AG09309 (cell line): ENCODE measurements at places on chromosomes 6 and 20.

DNA sequence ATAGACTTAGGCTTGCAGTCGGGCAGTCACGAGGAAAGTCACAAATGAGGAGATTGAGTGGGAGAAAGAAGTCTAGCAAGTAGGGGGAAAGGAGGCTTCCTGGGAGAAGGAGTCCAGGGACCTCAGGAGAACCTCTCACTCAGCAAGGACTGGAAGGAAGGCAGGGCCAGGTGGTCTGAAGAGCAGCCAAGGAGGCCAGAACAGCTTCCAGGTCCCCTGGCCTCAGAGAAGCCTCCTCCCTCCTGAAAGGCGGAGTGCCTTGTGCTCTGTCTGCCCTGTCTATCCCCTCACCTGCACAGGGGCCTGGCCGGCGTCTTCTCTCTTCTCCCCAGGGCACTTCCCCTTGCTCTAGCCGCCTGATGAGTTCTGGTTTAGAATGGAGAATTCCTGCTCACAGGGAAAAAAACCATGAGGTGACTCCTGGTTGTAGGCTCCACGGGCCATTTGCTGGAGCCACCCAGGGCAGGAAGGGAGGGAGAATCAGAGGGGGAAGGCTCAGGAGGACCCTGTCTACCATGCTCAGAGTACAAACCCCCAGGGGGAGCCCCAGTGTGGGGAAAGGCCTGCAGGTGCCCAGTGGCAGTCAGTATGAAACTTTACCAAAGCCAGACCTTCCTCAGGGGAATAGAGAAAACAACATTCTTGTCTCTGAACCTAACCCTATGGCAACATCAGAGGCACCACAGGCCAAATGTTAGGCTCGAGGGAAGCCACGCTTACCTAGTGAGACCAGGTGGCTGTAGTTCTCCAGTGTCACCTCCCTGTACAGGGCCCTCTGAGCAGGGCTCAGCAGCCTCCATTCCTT lies 11.2 kb downstream of the ZNF337 start:
- DNase-seq = no peak

GRCh38 chr20:5156675-5157448 lies 30.1 kb downstream of the CDS2 start:
- no peak for DNase-seq

- no peak for DNase-seq
Measured at GRCh38 chr6:159148641-159149040, 20.6 kb upstream of the FNDC1 start.

DNA sequence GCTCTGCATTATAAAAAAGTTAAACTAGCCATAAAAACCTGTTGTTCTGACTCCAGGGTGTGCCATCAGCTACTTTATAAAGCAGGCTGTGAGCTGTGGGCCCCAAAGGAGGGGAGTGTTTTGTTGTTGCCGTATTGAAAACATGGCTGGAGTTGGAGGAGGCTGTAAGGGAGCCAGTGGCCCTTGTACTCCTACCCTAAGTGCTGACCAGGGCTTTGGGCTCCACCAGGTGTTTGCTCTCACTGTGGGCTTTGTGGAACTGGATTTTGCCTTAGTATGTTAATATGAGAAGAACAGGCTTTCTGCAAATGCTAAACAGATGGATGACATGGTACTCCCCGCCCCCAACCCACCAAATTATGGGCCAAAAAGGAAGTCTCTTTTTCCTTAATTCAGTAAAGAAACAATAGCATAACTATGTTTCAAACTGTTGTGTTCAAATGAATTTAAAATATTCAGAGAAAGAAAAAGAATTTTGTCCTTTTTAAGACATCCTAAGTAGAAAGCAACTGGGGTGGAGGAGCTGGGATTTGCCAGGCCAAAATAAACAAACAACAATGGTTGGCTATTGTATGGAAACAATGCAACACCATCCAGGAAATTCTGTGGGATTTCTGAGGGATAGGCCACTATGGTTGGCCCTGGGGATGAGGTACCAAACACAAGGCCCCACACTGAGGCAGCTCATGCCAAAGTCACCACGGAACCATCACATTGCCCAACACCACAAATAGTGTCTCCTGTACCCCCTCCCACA lies 63.3 kb downstream of the PLCG1 start:
- no peak for DNase-seq

DNA sequence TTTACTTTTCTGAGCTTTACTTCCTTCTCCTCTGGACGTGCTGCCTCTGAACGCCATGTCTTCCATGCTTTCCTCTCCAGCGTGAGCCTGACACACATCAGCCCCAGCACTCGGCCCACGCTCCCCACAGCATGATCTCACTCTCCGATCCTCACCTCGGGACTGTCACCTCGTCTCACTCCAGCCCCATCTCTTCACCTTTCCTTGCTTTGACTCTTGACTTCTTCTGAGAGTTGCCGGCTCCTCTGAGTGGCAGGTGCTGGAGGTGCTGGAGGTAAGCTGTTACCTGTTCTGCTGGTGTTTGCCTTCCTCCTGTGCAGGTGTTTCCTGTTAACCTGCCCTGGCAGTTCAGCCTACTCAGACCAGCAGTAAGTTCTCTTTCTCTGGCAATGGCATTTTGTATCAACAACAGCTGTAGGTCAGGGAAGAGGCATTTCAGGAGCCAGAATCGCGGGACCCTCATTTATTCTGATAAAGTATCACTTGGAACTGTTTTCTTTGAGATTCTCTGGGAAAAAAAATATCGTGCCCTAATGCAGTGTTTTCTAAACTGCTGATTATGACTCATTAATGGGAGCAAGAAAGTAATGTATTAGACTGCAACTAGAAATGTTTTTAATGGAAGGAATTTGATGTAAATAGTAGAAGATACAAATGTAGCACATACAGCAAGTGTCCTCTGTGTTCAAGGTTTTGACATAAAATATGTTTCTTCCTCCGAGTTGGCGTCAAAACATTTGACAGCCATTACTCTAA lies 106.5 kb downstream of the ARID1B start:
- DNase-seq = no peak

GRCh38 chr6:125037827-125038226 lies 75.6 kb downstream of the RNF217 start:
- no peak for DNase-seq

GRCh38 chr6:17923401-17923863 lies 64.0 kb downstream of the KIF13A start:
- no peak for DNase-seq

DNA sequence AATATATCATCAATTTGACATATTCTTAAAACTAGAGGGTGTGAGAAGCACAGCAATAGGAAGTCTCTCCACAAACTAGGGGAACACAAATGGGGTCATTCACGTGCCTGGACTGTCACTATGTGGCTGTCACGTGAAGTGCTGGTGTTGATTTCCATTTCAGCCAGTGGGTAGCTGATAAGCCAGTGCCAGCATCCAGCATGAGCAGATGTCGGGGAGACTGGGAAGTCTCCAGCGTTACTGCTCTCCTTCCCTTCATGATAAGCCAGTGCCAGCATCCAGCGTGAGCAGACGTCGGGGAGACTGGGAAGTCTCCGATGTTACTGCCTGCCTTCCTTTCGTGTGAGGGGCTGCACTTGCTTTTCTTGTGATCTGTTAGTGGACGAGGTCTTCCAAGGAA lies 5.6 kb upstream of the SLC17A9 start:
- DNase-seq = no peak
